Activated naive CD8-positive, alpha-beta T cell treated with anti-CD3 and anti-CD28 coated beads, Interleukin-2, amount 50 U/mL, for 24 hours (primary cell): ENCODE measurements at places on chromosomes 6 and 20.
A peak's percentile ranks its signal among the peaks of the same experiment; 100 is the strongest.

DNA sequence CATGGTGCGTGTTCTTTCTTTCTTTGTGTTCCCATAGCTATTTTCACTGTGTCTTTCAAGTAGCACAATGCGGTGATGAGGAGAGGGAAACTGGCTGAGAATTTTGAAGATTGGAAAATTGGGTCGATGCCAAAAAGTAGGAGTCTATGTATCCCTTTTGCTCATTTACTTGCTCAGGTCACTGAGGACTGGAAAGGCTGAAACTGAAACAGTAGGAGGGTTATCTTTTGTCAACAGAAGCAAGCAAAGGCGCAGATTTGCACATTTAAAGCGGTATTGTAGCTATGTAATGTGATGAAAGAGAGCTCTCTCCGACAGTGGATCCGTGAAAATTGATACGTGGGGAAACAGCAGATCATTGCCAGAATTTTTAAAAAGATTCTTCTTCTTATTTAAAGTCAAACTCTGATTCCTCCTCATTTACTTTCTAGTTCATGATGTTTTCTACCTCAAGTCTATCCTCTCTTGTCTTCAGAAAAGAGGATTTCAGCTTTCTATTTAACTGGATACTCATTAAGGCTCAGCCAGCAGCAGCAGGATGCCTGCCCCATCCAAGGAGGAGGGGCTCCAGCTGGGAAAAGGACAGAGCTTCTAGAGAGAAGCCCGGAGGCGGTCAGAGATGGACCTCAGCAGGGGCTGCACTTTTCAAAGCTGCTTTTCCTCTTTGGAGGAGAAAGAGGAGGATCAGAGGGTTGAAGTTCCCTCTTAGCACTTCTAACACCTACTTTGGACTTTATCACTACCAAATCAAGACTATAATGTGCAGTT is 15.9 kb upstream of the FYN start:
- DNase-seq, result no peak

- DNase-seq, result no peak
Measured at GRCh38 chr6:132643547-132643946, 15.4 kb downstream of the TAAR1 start.

DNA sequence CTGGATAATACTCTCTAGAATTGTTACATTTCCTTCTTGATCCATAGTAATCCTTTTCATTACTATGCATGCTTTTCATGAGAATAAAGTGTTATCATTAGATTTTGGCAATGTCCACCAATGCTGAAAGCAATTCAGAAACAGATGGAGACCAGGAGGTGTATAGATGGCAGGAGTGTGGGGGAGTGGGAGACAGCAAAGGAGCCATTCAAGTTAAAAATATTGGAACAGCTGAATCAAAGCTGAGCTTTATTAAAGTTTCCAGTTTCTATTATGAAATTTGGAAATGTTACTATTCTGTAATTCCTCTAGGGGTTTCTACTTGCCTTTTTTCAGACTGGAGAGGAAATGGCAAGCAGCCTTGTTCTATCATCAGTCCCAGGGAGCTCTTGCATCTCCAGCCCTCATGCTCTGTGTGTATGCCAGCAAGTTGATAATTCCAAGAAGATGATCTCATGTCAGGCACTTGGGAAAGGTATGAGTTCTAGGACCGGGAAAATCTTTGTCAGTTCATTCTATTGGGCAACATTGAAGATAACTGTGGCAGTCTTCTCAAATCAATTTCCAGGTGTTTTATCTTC is 228.0 kb downstream of the CD109 start:
- DNase-seq, result no peak

GRCh38 chr6:133275213-133275612 is 34.1 kb downstream of the EYA4 start:
- DNase-seq, result no peak

- no peak for DNase-seq
Measured at GRCh38 chr6:56794421-56794820, 151.7 kb upstream of the DST start.

DNA sequence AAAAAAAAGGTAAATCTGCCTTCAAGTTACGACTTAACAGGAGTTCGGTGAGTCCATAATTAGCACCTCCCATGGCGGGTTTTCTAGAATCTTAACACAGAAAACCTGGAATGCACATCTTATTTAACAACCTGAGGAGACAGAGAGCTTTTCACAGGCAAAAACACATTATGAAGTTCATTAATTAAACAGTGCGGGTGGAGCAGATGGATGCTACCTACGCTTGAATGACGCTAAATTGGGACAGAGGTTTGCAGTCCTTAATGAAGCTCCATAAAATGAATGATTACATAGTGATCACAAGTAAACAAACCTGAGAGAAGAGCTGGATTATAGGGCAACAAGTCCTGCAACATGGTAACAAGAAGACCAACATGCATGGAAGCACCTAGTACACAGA is 81.0 kb downstream of the INSM1 start:
- DNase-seq, result no peak

DNA sequence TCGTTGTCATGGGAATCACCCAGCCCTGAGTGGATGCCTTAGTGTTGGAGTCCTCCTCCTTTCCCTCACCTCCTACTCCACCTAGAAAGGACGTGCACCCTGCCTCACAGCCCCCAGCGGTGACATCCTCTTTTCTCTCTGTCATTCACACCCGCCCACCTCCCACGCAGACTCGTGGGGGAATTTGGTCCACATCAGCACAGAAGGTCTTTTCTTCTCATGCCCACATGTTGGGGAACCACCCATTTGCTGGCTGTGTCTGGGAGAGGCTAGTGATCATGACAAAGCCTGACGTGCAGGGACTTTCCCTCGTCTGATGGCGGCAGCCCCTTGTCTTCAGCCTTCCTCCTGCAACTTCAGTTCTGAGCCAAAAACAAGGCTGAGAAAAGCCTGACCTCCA is 96.0 kb upstream of the CNKSR3 start:
- DNase-seq, result peak; percentile 90

- no peak for DNase-seq
Measured at GRCh38 chr20:44976698-44977097, 10.4 kb downstream of the STK4 start.

GRCh38 chr20:63501818-63502670 is 3.2 kb upstream of the EEF1A2 start:
- no peak for DNase-seq

- no peak for DNase-seq
Measured at GRCh38 chr20:34553366-34553867, 5.1 kb upstream of the MAP1LC3A start.

- DNase-seq, result no peak
Measured at GRCh38 chr20:61355585-61355984, 103.5 kb downstream of the CDH4 start.

DNA sequence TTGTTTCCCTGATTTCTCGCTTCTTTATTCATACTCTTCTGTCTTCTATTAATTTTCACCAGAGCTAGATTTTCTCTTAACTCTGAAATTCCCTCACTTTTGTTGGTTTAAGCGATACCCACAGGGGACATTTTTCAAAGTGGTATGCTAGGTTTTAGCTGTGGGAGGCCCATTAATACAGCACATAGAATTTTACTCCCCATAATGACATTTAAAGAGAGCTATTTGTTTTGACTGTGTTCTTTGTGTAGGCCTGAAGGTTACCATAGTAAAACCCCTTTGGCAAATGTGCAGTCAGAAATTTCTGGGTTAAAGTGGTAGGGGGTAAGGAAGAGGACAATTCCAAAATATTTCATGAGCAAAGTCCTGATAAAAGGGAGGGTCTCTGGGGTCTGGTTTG is 721.1 kb upstream of the CITED2 start:
- DNase-seq, result no peak

GRCh38 chr6:106804346-106805335 is 169.9 kb downstream of the CD24 start:
- no peak for DNase-seq

- DNase-seq, result no peak
Measured at GRCh38 chr6:160996131-160996601, 4.6 kb downstream of the MAP3K4 start.

- no peak for DNase-seq
Measured at GRCh38 chr20:12949429-12949980, 59.3 kb upstream of the SPTLC3 start.

DNA sequence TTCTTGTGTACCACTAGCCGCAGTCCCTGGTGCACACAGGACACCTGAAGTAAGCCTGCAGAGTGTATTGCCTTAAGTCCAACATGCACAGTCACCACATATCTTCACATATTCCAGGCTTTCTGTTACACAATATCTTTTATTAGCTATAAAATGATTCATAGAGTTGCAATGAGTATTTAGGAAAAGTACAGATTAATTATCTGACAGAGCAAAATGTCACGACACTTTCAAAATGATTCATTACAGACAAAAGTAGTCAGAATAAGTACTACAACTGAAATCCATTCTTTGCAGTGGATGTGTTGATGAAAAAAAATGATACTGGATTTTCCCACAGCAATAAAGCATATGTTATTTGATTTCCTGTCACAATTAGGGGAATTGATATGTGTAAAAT is 199.5 kb upstream of the ASCC3 start:
- no peak for DNase-seq

GRCh38 chr6:143301188-143301587 is 149.3 kb downstream of the ADAT2 start:
- DNase-seq, result no peak

DNA sequence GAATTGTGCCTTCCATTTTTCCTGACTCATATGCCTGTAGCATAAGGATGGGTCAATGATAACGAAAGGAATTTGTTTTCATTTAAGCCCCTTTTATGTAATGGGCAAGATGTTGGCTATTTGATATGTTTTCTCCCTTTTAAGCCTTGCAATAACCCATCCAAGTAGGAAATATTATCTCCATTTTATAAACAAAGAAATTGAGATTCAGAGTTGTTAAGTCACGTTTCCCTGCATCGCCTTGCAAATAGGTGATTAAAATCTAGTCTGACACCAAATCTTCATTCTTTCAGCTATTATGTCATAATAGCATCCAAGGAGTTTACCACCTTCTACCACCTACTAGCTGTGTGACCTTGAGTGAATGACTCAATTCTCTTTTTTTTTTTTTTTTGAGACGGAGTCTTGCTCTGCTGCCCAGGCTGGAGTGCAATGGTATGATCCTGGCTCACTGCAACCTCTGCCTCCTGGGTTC is 7.0 kb downstream of the HNF4A start:
- DNase-seq, result no peak

GRCh38 chr6:26322645-26323482 is 42.1 kb upstream of the BTN3A2 start:
- DNase-seq, result peak; percentile 67

DNA sequence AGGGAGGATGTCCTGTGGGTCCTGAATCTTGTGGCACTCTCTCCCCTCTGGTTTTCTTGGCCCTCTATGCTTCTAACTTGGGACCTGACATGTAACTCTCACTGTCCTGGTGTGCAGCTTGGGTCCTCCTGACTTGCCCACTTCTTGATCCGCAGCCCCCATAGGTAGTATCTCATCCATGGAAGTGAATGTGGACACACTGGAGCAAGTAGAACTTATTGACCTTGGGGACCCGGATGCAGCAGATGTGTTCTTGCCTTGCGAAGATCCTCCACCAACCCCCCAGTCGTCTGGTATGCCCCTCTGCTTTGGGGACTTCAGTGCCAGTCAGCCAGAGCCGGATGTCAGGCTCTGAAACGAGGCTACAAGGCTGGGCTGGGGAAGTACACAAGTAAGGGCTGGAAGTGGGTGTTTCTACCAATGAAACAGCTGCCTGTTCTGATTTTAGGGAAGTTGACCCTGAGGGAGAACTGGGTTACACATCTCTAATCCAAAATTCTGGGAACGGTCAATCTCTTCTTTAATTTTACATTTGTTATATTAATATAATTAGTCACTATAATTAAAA is 641 bp downstream of the DBNDD2 start:
- no peak for DNase-seq

DNA sequence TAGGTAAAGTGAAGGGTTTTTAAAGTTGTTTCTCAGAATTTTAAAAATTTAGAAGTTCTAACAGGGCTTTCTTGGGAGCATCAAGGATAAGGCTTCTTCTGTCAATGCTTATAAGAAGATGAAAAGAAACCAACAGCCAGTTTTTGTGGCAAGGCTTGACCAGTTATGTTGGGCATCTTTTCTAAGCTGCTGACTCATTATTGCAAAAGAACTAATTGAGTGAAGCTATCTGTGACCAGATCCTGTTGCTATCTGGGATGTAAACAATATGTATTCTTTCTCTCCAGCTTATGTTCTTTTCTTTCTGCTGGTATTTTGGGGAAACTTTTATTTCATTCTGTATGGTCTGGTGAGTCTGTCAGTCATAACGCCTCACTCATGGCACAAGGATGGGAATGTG is 643.8 kb downstream of the HDGFL1 start:
- no peak for DNase-seq

DNA sequence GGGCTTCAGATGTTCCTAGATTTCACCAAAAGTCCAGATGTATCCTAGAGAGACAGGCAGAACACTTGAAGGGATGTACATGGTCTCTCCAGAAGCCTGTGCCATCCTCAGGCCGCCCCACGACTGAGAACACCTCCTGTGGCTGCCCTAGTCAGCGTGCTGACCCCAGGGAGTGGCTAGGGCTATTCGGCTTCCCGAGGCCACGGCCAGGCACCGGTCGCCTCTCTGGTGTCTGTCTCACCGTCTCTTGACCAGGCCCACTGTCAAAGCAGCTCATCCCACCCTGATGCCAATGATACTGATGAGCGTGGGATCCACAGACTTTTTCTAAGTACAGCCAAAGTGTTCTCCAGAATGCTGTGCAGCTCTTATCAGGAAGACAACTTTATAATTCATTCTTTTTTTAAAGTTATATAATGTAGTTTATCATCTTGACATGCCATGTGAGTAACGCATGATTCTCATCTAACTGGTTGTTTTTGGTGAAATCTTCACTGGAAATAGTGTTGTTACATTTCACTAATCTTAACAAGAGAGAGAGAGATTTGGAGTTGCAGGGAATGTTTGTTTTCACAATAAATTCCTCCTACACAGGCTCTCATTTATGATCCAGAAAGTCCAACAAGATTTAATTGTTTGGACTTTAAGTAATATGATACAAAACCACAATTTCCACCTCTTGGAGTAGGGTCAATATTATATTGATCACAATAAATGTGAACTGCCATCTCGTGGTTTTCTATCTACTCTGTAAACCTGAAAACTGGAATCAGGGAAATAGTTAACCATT is 41.7 kb upstream of the KLHL31 start:
- DNase-seq, result no peak

DNA sequence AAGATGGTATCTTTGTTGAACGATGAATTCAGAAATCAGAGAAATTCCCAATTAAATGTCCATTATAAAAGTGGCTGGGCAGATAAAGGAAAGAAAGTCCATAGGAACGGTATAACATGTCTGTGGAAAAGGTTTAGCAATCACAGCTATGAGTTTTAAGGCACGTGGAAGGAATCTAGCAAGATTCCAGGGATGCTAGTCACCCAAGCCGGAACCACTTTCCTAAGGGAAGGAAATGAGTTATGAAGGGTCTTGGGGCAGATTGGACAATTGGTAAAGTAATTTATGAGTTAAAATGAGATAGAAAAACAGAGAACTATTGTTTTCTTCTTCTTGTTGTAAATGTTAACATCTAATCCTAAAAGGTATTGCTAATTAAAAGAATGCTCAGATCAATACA is 384.8 kb downstream of the ADGRB3 start:
- DNase-seq, result no peak

DNA sequence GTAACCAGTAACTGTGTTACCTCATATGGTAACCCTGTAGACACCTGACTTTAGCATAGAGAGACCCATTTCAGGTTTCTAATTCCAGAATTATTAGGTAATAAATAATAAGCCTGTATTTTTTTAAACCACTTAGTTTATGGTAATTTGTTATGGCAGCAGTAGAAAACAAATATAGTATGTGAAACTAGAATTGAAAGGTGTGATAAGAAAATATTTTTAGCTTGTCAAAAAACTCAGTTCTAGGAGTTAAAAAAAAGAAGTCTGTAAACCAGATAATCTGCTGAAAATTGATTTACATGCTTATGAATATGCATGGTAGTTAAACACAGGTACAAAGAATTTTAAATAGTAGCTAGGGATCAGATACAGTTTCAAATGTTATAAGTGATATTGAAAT is 695.0 kb upstream of the GJE1 start:
- no peak for DNase-seq
